Stimulated activated CD8-positive, alpha-beta memory T cell treated with anti-CD3 and anti-CD28 coated beads, Interleukin-4, amount 100 ng/mL, for 4 hours (primary cell): ENCODE measurements at places on chromosomes 16 and 17.

DNA sequence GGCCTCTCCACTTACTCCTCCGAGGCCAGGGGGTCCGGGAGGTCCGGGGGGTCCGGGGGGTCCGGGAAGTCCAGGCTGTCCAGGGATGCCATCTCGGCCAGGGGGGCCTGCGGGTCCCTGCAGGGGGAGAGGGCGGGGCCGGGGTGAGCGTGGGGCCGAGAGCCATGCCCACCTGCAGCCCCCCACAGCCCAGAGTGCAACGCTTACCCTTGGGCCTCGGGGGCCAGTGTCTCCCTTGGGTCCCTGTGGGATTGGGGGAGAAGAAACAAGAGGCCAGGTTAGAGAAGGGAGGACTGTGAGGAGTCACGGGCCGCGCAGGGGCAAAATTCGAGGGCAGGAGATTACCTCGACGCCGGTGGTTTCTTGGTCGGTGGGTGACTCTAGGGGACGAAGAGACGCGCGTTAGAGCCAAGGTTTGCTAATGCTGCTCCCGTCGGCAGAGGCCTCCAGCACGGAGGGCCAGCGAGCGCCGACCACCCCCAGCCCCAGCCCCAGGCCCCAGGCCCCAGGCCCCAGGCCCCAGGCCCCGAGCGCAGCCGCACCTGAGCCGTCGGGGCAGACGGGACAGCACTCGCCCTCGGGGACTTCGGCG lies 2.1 kb downstream of the COL1A1 start:
- DNase-seq, result no peak

DNA sequence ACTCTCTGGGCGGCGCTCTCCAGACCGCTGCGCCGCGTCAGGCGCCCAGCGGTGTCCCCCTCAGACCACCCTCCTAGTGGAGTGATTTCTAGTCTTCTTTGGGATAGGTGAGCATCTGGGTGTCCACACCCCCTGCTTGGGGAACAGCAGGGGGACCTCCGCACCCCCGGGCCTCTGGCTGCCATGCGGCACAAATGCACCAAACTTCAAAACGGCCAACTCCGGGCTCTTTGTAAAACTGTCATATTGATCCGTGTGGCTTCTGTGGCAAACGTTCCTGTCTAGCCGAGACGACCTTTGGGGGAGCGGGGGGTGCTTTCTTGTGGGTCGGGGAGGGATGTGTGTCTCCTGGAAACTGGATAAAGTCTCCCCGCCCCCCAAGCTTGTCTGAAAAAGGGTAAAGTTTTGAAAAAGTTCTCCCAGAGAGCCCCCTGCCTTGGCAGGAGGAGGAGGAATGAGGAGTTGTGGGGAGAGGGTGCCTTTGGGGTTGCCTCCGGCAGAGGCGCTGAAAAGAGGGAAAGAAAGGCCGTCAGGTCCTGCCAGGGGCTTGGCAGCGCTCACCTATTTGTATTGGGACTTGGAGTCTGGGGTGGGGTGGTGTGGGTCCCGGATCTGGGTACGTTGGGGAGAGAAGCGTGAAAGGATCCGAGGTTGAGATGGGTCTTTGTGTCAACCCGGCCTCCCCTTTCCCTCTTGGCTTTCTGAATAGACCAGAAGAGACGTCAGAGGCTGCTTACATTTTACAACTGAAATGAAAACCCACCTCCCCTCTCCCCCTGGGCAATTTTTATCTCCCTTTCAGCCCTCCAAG lies 2.2 kb upstream of the CHD3 start:
- DNase-seq, result peak; percentile 29

GRCh38 chr17:77783991-77784820 lies 174.3 kb upstream of the TNRC6C start:
- DNase-seq, result peak; percentile 57

- DNase-seq, result no peak
Observed at GRCh38 chr16:69561901-69562300, 3.9 kb upstream of the NFAT5 start.

DNA sequence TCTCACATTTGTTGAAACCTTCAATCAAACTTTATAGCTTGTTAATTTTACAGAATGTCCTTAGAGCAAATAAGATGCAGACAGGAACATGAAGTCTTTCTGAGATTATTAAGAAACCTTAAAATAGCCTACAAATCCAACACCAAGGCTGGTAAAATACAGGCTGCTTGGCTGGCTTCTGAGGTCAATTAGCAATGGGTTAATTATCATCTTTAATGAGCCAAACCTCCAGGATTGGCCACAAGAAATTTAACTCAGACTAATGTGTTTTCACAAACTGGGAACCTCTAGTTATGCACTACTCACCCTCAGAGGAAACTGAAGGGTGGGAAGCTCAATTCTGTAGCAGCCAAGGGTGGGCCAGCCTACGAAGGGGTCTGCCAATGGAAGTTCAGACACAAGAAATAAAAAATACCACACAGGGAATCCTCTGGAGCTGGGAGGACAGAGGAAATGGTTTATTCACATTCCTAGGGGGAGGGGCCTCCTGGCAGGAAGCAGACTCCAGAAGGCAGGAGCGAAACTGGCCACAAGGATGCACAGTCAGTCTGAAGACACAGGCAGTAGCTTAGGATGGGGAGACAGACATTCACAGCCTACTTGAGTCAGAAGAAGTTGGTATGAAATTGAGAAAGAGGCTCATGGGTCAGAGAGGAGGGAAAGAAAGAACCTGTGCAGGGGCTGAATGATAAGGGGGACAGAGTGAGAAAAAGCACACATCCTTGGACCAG lies 36.1 kb downstream of the HIC1 start:
- no peak for DNase-seq

- no peak for DNase-seq
Observed at GRCh38 chr17:51054748-51055147, 65.9 kb downstream of the SPAG9 start.

GRCh38 chr16:83552228-83552627 lies 255.6 kb upstream of the HSBP1 start:
- no peak for DNase-seq

DNA sequence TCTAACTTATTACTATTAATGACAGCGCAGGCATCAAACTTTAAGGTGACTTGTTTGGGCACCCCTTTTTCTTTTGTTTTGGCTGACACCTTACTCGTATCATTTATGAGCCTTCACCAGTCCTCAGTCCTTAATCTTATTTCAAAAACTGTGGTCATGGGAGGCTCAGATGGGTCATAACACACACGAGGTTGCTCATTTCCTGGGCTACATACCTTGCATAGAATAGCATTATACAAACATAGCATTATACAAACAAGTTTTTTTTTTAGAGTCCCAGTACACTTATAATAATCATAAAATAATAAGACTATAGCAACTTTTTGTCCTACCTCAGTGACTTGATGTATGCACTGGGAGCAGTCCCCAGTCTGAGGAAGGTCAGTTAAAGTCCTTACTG lies 11.2 kb upstream of the ACSF2 start:
- no peak for DNase-seq

- no peak for DNase-seq
Observed at GRCh38 chr16:28842696-28843095, 3.5 kb downstream of the TUFM start.

DNA sequence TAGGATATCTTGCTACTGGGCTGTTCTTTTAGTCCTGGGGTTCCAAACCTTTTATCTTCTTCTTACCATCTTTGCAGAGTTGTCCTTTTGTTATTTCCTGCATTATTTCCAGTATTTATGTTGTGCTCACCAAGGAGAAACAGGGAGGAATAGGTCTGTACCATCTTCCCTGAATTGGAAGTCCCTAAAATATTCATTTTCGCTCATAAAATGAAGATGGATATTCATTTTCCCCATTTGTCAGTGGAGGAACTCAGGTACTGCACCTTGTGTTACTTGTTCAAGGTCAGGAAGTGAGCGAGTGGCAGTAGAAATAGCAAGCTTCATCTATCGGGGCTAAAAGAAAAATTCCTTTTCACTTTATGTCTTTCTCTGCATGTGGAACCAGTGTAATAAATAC lies 989.7 kb downstream of the CDH11 start:
- DNase-seq, result no peak

GRCh38 chr17:48026502-48027321 lies 10.9 kb downstream of the COPZ2 start:
- peak; percentile 50 for DNase-seq

- DNase-seq, result no peak
Observed at GRCh38 chr17:38825762-38826247, 684 bp upstream of the CWC25 start.

- no peak for DNase-seq
Observed at GRCh38 chr17:20009052-20009301, 182 bp upstream of the SPECC1 start.

DNA sequence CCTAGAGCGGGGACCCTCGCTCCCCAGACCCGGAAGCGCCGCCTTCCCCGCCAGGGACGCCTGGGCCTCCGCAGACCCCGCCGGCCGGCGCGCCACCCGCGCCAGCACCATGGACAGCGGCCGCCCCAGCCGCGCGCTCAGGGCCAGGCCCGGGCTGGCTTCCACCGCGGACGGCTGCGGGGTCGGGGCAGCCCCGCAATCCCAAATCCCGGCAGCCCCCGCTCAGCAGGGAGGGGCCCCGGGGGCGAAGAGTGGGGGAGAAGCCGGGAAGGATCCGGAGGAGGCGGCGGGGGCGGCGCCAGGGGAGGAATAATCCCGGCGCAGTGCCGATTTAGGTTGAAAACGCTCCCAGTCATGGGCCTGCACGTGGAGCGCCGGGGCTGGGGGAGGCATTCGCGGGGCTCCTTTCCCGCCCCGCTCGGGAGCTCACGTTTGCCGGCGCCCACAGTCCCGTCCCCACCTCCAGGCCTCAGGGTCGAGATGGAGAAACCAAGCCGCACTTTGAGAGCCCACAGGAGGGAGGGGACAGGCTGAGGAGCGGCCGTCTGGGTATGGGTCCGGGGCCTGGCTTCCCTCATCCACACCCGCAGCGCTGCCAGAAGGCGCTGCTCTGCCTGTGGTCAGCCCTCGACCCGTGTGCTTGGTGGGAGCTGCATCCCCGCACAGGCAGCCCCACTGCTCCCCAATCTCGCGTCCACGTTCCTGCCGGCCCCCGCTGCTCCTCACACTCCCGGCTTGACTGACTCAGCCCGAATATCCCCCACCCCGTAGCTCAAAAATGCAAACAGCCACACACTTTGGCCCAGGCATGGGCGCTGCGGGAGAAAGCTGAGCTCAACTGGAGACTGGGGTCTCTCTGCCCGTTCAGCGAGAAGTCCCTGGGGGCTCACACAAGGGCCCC lies 4.7 kb downstream of the FBXL16 start:
- DNase-seq, result no peak

DNA sequence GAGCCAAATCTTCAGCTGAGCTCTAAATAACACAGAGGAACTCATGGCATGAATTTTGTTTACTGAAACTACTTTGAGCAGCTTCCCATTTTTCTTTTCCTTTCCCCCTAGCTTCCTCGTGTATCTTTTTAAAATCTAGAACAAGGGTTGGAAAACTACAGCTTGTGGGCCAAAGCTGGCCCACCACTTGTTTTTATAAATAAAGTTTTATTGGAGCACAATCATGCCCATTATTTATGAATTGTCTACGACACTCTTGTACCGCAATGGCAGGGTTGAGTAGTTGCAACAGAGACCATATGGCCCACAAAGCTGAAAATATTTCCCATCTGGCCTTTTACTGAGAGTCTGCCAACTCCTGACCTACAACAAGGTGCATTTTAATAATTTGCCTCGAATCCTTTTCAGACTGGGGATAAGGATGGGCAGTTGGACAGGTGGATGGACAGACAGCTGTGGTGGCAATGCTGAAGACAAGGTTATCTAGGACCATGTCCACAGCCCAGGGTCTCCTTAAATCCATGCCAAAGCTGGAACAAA lies 87.7 kb downstream of the RMI2 start:
- no peak for DNase-seq

GRCh38 chr16:60271781-60272180 lies 1537.7 kb upstream of the GOT2 start:
- DNase-seq, result no peak

DNA sequence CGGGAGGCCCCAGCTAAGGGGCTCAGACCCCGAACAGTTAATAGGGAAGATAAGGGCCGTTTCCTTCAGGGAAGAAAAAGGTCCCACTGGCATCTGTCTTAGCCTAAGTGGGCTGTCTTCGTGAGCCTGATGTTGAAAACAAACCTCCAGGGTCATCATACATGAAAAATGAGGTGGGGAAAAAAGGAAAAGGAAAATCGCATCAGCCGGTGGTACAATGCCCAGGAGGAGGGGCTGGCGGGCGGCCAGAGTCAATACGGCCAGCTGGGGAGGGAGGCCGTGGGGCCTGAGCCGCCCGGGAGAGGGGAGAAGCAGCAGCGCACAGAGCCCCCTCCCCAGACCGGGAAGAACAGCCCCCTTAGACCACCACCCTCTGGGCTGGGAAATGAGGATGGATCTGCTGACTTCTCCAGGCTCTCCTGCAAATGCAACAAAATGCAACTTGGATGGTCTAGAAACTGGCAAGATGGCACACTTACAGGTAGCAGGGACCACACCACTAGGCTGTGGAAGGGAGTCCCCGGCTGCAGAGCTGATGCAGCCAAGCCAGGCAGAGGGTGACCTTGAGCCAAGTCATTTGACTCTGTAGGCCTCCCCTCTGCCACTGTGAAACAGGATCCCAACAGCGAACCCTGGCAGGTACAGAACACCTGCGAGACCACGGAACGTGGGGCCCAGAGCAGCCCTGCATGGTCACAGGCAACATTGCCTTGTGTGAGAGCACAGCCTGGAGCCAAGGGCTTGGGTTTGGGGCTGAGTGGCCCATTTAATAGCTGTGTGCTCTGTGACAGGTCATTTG lies 448.5 kb downstream of the SOX9 start:
- no peak for DNase-seq

GRCh38 chr16:13780406-13781168 lies 139.4 kb upstream of the ERCC4 start:
- no peak for DNase-seq

GRCh38 chr16:57865746-57866528 lies 63.6 kb upstream of the KIFC3 start:
- DNase-seq, result no peak

DNA sequence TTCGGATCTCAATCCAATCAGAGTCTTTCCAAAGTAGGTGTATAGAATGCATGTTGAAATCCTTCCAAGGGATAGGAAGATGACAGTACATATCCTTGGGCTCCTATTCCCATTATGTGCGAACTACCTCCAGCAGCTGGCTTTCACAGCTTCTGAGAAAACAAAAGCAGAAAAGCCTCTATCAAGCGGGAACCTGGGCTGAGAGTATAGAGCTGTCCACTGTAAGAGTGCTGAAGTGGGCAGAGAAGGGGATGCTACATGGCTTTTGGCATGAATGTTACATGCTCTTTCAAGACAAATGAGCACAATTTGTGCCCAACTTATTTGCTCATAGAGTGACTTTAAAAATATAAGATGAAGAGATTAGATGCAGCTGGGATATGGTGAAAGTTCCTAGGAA lies 993.5 kb downstream of the CDH8 start:
- DNase-seq, result no peak

- DNase-seq, result no peak
Observed at GRCh38 chr16:85641776-85642176, 28.7 kb downstream of the GSE1 start.

- DNase-seq, result no peak
Observed at GRCh38 chr16:77324729-77325128, 110.1 kb downstream of the ADAMTS18 start.
